HCT116 (cell line): ENCODE measurements at places on chromosomes 7 and 10.

DNA sequence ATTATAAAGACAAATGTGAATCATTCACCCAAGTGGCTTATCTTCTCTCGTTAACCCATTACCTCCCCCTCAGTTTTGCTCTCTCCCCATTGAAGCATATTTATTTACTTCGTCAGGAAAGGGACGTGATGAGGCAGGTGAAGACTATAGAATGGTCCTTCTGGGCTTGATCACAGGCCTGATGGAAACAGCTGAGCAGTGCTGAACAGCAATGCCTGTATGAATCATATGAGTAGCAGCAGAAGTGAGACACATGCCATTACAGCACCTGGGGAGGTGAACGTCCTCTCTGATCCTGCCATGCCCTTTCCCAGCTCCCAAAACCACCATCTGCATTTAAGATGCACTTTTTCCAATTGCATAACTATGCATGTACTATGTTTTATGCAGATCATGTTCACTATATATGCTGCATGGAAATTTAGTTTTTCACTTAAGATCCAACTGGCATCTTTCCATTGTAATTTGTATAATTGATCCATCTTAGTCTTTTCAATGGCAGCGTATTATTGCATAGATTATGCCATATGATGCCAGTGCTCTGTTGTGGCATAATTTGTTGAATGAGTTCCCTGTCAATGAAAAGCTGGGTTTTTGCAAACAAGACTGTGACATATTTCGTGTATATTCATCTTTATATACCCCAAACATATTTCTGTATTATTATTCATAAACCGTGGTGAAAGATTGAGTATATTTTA, 105.3 kb downstream of the CXCL12 start:
- no peaks in the 10 kb centered on the region for H3K36me3 ChIP-seq
- 0 out of 2 replicates have a peak, but pooled peaks cover 14% of the 10 kb centered on the region for H3K27me3 ChIP-seq
- no peaks in the 10 kb centered on the region for H3K4me1 ChIP-seq

DNA sequence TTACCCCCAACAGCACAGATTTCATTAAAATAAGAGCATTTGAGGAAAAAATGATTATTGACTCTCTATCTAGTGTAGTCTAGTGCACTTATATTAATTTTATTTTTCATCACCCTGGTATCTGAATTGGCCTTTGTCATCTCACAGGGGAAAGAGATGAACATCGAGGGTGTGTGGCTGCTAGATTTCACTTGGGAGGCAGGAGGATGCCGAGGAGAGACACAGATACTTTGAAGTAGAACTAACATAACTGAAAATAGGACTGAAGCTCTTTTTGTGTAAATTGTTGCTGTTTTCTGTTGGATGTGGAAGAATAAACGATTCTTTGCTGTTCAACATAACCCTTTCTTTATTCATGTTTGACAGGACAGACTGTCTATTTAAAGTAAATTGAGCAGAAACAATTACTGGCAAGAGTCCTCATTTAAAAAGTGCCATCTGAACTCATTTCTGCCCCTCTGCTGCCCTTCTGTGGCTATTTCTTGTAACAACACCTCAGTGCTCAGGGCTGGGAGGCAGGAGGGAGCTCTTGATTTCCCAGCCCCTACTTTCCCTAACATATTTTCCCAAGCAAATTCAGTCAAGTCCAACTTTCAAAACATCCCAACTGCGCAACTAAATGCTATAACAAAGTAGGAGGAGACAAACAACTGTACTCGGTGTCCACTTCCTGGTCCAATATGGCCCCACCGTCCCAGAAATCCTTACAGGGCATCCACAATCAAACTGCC, 15.6 kb downstream of the LYZL1 start:
- H3K27ac ChIP-seq = no peak overlapping the region
- H3K4me1 ChIP-seq = no peaks in the 10 kb centered on the region
- no peaks in the 10 kb centered on the region for H3K27me3 ChIP-seq
- H3K4me3 ChIP-seq = no peak overlapping the region

GRCh38 chr10:99524736-99525380, 7.9 kb upstream of the NKX2-3 start:
- H3K27ac ChIP-seq = no peak overlapping the region
- H3K4me3 ChIP-seq = no peak overlapping the region
- peaks cover 9% of the 10 kb centered on the region for H3K27me3 ChIP-seq
- H3K36me3 ChIP-seq = no peaks in the 10 kb centered on the region
- H3K4me1 ChIP-seq = no peaks in the 10 kb centered on the region

- H3K36me3 ChIP-seq = no peaks in the 10 kb centered on the region
- H3K4me3 ChIP-seq = no peak overlapping the region
- no peak for DNase-seq
- H3K4me1 ChIP-seq = no peaks in the 10 kb centered on the region
- H3K27ac ChIP-seq = no peak overlapping the region
- H3K27me3 ChIP-seq = peaks cover 34% of the 10 kb centered on the region; the same call in 1 of the 2 replicates
Measured at GRCh38 chr10:59273445-59273844, 88.9 kb downstream of the FAM13C start.

DNA sequence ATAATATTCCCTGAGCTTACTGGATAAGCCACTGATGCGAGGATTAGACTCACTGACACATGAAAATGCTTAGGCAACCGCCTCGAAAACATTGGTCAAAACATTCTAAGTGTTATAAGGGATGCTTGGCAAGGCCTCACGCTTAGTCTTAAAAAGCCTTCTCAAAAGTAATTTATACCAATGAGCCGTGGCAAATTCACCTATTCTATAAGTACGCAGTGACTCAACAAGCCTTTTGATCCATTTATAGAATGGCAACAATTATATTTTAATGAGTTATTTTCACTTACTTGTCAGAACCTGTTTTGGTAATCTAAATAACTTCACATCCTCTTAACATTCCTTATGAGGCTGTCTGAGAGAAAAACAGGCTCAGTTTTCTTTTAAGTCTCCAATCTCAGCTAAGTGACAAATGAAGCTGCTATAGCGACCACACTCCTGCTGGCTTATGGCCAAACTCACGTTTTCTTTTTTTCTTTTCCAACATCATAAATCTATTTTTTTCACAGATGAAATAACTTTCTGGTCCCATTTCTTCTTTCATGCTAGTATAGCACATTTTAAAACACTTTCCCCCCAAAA, 121.2 kb upstream of the AFAP1L2 start:
- H3K27ac ChIP-seq = peak overlapping the region; percentile 63; the same call in 1 of the 2 replicates
- H3K4me1 ChIP-seq = peaks cover 48% of the 10 kb centered on the region
- H3K27me3 ChIP-seq = no peaks in the 10 kb centered on the region

GRCh38 chr10:49353895-49354566, 41.9 kb downstream of the DRGX start:
- H3K27me3 ChIP-seq = no peaks in the 10 kb centered on the region; the same call in 1 of the 2 replicates
- H3K27ac ChIP-seq = no peak overlapping the region
- H3K4me1 ChIP-seq = no peaks in the 10 kb centered on the region
- no peak for DNase-seq
